ENCODE measurements at places on chromosomes 12 and 14.

DNA sequence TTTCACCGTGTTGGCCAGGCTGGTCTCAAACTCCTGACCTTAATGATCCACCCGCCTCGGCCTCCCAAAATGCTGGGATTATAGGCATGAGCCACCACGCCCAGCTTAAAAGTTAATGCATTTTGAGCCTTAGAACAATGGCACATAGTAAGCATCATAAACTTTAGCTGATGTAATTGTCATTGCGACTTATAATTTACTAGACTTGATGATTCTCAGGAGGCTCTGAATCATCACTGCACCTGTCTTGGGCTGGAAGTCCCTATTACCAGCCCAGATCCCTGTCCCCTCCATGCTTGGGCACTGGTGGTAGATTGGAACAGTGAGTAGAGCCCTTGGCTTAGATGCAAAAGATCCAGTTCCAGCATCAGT, 26.1 kb downstream of the KMT5A start:
- no peak for DNase-seq

GRCh38 chr12:47710278-47710677, 4.4 kb upstream of the RPAP3 start:
- DNase-seq: no peak

DNA sequence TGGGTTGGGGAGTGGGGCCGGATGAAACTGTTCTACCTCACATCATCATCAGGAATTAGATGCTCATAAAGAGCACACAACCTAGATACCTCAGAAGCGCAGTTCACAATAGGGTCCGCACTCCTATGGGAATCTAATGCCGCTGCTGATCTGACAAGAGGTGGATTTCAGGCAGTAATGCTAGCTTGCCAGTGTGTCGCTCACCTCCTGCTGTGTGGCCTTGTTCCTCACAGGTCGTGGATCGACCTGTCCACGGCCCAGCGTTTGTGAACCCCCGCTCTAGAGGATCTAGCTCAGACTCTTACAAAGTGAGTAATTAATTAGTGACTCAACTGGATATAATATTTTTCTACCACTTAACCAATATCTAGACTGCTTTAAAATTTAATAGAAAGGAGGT, 5.8 kb downstream of the PPP1R12A start:
- no peak for DNase-seq

GRCh38 chr14:26849514-26849913, 251.7 kb upstream of the NOVA1 start:
- no peak for DNase-seq

- DNase-seq: no peak
These were observed 190.0 kb downstream of the TMX1 start for GRCh38 chr14:51430079-51430478.

- no peak for DNase-seq
These were observed 46.2 kb upstream of the CCDC91 start for GRCh38 chr12:28144059-28144458.

- no peak for DNase-seq
These were observed 647 bp upstream of the TGFB3 start for GRCh38 chr14:75982266-75983018.

DNA sequence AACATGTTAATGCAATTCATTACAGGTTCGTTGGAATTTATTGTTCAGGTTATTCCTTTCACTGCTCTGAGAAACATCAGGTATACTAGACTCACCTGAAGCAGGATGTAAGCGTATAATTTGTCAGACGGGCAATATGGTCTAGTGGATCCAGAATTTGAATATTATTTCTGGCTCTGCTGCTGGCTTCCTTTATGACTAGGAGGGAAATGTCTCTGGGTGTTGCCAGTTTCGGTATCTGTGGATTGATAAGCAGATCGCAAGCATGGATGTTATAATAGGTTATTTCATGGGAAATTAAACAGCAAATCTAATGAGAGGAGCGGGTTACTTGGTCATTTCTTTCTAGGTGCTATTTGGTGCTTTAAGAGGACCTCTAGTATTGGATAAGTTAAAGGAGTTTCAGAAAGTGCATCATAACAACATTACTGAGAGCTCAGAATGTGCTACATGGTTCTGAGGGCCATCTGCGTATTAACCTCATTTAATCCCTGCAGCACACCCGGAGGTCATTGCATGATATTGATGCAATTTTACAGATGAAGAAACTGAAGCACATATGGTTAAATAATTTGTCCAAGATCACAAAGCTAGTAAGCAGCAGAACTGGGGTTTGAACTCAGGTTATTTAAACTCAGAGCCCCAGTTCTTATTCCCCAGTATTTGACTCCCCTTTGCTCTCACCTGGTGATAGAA, 47.3 kb upstream of the BCAT1 start:
- DNase-seq: no peak

DNA sequence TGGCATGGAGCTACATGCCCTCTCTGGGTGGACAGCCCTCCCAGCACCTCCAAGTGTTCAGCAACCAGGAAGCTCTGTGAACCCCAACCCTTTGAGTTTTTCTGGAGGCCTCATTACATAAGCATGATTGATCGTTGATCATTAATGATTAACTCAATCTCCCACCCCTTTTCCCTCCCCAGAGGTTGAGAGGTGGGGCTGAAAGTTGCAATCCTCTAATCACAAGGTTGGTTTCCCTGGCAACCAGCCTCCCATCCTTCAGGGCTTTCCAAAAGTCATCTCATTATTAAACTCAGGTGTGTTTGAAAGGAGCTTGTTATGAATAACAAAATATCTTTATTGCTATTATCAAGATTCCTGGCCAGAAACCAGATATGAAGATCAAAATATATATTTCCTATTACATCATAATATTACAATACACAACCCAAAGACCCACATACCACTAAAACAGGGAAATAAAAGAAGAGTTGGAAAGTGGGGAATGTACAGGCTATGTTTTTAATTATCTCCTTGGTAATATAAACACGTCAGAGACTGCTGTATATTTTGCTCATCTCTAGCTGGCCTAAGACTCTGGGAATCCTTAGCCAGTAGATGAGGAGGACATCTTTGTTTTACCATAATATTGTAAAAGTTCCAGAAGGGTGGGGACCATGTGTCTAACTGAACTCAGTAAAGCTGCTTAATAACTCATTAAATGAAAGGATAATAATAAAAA, 73.6 kb downstream of the SSPN start:
- no peak for DNase-seq

DNA sequence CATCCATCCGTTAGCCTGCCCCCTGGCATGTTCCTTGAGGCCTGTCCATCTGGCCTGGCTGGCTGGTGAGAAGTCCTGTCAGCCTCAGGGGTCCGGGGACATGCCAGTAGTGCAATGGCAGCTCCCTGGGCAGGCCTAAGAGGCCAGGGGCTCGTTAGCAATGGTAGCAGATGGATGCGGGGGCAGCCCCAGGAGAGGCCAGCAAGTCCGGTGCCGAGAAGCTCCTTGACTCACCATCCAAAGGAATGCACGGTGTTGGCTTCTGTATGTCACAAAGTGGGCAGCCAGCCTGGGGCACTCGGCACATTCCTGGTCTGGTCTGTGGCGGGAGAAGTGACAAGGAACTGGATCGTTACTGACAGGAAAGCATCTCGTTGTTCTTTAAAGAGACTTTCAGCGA, 319.9 kb downstream of the CACNA1C start:
- no peak for DNase-seq

GRCh38 chr12:12266389-12266872, 413 bp downstream of the LRP6 start:
- no peak for DNase-seq

DNA sequence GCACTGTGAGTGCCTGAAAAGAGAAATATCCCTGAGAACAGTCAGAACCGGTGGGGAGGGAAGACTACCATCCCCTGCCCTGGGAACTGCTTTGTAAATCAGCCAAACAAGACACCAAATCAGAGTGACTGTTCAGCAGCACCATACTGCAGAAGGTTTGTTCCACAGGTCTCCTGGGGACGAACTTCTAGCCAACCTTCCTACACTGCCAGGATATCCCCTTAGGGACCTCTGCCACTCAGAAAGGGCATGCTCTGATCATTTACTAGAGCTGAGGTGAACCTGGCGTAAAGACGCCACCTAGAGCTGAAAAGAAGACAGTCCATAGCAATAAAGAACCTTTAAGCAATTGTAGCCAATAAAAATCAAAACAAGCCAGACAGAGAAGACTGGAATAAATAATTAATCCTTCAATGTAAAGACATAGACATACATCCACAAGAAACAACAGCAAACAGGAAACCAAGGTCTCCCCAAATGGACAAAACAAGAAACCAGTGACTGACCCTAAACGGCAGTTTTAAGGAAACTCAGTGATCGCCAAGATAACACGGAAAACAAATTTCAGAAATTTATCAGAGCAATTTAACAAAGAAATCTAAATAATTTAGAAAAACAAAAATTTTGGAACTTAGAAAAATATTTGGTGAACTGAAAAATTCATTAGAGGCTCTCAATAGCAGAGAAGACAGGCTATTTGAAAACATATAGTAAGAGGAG, 228.1 kb upstream of the AMIGO2 start:
- no peak for DNase-seq

DNA sequence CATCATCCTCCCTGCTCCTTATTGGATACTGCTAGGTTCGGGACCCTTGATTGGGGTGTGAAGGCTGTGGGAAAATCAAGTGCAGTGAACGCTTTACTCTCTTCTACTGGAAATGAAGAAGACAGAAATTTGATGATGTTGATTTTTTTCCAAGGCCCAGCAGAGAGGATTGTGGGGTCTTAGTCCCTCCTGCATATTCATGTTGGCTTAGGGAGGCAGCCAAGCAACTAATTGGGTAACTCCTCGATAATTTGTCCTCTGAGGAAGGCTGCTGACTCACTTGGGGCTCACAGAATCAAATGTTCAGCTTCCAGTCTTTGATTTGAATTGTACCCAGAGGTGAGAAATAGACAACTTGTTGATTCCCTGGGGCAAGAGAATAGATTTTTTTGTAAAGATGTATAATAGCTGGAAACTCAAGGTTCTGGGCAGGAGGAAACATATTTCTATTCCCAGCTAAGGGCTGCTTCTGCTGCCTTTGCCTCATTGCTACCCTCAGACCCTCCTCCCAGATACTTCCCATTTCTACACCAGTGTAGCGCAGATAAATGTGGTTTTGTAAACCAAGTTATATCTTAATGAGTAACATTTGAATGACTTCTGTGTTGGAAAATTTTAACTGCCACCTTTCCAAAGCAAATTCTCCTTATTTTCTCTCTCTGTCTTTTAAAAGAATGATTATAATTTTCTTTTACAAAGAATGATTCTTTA, 21.7 kb downstream of the NEUROD4 start:
- no peak for DNase-seq

GRCh38 chr12:118290130-118290529, 82.6 kb downstream of the TAOK3 start:
- DNase-seq: no peak

GRCh38 chr12:32891526-32891925, 5.1 kb downstream of the PKP2 start:
- DNase-seq: no peak

DNA sequence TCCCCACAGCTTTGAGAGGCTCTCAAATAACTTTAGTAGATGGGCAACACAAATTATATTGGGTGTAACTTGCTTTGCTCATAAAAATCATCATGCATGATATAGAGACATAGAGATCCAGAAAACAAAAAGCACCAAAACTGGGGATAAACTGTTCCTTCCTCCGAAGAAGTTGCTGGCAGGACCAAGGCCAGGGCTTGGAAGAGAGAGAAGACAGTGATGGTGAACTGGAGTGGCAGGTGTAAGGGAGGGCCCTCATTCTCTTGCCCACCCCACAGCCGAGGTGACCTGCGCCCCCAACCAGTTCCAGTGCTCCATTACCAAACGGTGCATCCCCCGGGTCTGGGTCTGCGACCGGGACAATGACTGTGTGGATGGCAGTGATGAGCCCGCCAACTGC, 15.4 kb upstream of the NXPH4 start:
- DNase-seq: no peak

GRCh38 chr14:20652996-20653975, 11.8 kb upstream of the OR6S1 start:
- no peak for DNase-seq

GRCh38 chr12:109962398-109962797, 33.8 kb downstream of the GIT2 start:
- DNase-seq: no peak

DNA sequence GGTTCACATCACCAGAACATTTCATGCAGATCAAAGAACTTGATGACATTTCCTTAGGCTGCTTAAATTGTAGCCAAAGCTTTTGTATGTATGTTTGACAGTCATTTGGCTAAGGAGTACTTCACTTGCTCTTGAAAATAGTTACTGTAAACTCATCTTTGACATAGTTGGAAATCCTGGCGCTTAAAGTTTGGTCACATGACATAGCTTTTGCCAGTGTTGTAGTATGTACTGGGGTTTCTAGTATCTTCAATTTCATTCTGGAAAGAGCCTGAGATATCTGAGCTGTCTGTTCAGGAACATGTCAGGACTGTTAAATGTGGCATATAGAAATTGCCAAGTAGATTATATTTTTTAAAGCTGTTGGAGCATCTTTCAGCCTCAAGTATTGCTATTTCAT, 55.7 kb downstream of the WDR20 start:
- DNase-seq: no peak

DNA sequence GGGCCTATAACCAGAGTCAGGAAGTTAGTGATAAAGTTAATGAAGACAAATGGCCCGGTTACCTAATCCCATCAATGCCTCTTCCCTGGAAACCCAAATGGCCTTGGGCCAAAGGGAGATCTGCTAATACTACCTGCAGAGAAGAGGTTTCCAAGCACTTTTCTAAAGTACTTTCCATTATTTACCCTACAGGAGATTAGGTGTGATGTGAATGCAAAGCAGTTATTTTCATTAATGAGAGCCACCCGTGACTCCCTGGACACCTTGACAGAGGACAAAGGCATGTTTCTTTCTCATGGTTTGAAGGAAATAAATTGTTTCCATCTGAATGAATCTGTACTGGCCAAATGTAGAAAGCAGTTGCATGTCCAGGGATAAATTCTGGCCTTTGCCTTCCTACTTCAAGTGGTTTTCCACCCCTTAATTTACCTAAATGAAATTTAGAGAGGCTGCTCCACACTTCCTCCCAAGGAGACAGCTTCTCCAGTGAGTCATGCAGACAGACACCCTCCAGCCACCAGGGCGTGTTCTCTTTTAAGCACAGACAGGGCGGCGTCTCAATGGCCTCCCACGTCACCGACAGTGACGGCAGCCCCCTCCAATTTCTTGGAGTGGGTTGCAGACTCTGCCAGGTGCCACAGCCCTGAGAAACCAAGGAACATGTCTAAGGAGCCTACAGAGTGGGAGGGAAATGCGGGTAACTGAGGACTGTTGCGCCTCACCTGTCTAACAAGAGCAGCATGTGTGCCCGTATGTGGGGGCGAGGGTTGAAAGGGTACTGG, 43.9 kb upstream of the GNPNAT1 start:
- DNase-seq: no peak

DNA sequence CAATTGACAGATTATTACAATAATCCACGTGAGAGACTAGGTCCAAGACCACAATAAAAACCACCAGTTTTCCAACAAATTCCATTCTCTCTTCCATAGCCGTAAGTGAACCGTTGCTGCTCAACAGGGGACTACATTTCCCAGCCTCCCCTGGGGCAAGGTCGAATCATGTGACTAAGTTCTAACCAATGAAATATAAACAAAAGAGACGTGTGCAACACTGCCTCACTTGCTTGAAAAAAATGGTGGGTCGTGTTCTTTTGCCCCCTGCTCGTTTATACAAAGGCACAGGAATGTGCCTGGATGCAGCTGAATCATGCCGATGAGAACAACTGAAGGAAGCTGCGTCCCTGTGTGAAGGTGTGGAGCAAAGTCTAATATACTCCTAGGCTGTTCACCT, 51.1 kb downstream of the HSPB8 start:
- no peak for DNase-seq

Measured in cortex of kidney (tissue), 1 donor.